ENCODE measurements at places on chromosomes 11 and 22. TPM values are rescaled to one million over a fixed set of nuclear protein-coding genes. Genes with fewer than 3 reads are reported as not detected.

PLEKHA7 gene
- 0.29 TPM for total RNA-seq

SLC22A12 gene
- total RNA-seq, result not detected

GRCh38 chr22:40637183-40638150 is 948 bp upstream of the MRTFA start:
- no peak for DNase-seq

- DNase-seq, result no peak
These were observed at the start of gene TBX1 for GRCh38 chr22:19760058-19760950. Gene TBX1, plus strand, starts transcription at chr22:19760778. Its CDS starts 66 bp downstream, at chr22:19760844.

DNA sequence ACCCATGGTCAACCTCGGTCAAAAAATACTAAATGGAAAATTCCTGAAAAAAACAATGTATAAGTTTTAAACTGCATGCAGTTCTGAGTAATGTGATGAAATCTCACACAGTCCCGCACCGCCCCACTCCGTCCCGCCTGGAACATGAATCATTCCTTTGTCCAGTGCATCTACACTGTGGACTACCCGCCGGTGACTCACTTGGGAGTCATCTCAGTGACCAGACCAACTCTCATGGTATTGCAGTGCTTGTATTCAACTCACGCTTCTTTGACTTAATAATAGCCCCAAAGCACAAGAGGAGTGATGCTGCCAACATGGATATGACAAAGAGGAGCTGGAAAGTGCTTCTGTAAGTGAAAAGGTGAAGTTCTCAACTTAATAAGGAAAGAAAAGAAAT is 48.8 kb downstream of the ARHGAP32 start:
- peak; percentile 99 for DNase-seq
